IPS DF 19.7 (cell line): ENCODE measurements at places on chromosomes 5 and 9.

- no peak for DNase-seq
Observed at GRCh38 chr9:135712613-135713295, 10.8 kb downstream of the KCNT1 start.

DNA sequence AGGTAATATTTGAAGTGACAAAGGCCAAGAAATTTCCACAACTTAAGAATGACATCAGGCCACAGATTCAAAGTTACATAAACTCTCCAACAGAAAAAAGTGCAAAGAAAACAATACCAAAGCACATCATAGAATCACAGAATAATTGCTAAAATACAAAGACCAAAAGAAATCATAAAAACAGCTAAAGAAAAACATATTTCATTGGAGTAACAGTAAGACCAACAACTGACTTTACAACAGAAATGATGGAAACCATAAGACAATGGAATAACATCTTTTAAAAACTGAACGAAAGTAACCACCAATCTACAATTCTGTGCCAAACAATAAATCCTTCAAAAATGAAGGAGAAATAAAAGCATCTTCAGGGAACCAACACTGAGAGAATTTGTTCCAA is 38.3 kb downstream of the ZDHHC21 start:
- no peak for DNase-seq

GRCh38 chr9:16154521-16155078 is 601.8 kb downstream of the CCDC171 start:
- no peak for DNase-seq

- DNase-seq = no peak
Observed at GRCh38 chr5:90294604-90295003, 115.0 kb downstream of the CETN3 start.

GRCh38 chr5:74113927-74114326 is 487.9 kb downstream of the ARHGEF28 start:
- DNase-seq = no peak

DNA sequence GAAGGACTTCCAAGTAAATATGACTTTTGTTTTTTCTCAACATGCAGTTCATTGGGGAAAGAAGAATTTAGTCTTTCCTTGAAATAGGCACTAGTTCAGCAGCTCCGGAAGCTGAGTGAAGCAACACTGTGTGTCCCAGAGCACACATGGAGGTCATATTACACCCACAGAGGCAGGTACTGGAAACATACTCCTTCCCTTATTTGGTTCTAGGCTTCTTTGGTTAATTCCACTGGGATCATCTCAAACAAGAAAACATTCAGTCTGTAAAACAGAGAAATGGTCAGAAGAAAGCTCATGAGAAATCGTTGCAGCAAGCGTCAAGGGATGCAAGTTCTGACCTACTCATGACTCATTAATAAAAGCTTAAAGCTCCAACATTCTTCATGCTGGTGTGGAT is 175.1 kb upstream of the PCSK5 start:
- DNase-seq = no peak

GRCh38 chr9:7315746-7316145 is 483.8 kb downstream of the DMAC1 start:
- no peak for DNase-seq

- no peak for DNase-seq
Observed at GRCh38 chr5:509611-510185, 14.6 kb downstream of the SLC9A3 start.

GRCh38 chr9:33186457-33187168 is 19.5 kb upstream of the B4GALT1 start:
- DNase-seq = no peak
